ENCODE measurements at places on chromosomes 16 and 17.

DNA sequence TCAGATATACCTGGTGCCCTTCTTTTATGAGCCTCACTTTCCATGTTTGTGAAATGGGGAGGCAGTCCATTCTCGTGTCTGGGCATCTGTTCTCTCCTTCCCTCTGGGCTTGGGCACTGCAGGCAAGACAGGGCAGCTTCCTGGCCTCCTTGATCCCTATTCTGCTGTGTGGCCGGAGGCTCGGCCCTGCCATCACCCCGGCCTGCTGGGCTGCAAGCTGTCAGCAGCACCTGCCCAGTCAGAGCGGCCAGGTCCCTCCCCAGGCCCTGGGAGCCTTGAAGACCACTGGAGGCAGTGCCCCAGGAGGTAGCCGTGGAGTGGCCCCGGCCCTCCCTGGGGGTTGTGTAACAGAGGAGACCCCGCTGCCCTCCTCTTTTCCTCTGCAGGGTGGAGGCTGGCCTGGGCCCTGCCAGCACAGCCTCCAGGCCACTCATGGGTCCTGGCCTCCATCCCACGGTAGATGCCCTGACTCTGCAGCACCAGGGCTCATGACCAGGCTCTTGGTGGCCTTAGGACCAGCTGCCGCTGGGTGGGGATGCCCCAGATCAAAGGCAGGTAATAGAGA is 9.2 kb downstream of the KCNJ12 start:
- no peak for DNase-seq

GRCh38 chr16:11238272-11239202 is 17.5 kb downstream of the SOCS1 start:
- DNase-seq = no peak

GRCh38 chr17:74601944-74602572 is 10.0 kb upstream of the CD300LD start:
- peak; percentile 72 for DNase-seq

GRCh38 chr17:50944054-50944901 is 78.1 kb upstream of the TOB1 start:
- peak; percentile 87 for DNase-seq

GRCh38 chr17:44038604-44039011 is 23.8 kb upstream of the TMEM101 start:
- DNase-seq = no peak

DNA sequence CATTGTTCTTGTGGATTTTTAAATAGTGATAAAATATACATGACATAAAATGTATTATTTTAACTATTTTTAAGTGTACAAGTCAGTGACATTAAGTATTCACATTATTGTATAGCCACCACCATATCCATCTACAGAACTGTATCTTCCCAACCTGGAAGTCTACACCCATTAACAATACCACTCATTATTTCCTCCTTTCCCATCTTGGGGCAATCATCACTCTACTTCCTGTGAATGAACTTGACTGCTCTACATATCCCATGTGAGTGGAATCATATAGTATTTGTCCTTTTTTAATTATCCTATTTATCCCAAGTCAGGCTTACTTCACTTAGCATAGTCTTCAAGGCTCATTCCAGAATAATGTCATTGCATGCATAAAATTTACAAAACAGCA is 40.7 kb upstream of the MMP2 start:
- no peak for DNase-seq

- no peak for DNase-seq
These were observed 96.1 kb downstream of the ZNF778 start for GRCh38 chr16:89313583-89313982.

DNA sequence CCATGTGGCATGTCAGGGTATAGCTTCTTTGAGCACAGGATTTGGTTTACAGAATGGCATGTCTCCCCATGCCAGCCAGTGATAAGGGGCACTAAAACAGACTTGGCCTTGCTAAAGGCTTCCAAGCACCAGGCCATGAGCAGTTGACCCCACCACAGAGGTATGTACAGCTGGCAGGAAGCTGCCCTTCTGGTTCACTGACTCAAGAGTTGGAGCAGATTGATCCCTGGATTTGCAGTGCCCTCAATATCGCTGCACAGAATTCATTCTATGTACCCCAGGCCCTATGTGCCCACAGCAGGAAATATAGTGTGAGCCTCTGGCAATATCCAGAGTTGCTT is 24.3 kb downstream of the HLF start:
- no peak for DNase-seq

GRCh38 chr16:30944352-30944751 is 4.5 kb upstream of the ORAI3 start:
- no peak for DNase-seq

GRCh38 chr17:56902348-56902747 is 11.5 kb downstream of the TRIM25 start:
- DNase-seq = peak; percentile 67

- DNase-seq = no peak
These were observed 62.9 kb downstream of the PHKB start for GRCh38 chr16:47524007-47524405.

- DNase-seq = no peak
These were observed 152.5 kb downstream of the XYLT1 start for GRCh38 chr16:17318238-17318637.

- DNase-seq = no peak
These were observed 3.8 kb downstream of the CPNE2 start for GRCh38 chr16:57096192-57096591.

DNA sequence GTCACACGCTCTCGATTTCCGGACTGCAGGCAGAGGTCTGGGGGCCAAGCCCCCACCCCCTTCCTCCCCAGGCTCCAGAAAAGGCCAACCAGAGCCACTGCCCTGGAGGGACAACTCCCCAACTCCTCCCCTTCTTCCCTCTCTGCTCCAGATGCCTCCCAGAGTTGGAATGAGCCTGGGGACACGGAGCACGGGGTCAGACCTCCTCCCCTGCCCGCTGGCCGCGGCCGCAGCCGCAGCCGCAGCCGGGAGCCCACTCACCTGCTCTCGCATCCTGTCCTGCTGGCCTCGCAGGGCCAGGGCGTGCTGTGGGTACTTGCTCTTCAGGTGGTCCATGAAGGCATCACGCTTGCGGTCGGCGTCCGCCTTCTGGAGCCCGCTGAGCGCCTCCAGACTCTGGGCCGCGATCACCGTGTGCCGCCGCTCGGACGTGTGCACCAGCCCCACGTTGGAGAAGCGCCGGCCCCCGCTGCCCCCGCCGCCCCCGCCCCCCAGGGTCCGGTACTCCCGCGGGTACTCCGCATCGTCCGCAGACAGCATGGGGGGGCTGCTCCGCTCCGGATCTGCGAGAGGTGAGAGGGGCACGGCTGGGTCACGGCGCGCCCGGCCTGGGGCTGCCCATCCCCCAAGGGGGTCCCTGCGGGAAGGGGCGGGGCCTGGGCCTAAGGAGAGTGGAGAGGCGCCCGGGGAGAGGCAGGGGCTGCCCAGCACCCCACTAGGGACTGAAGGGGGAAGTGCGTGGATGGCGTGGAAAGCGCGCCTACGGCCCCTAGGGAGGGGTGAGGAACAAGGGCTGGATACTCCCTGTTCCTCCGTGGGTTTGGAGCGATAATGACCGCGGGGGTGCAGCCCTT is 27.3 kb downstream of the SRCIN1 start:
- no peak for DNase-seq

- DNase-seq = peak; percentile 97
These were observed at the start of gene TIMP2 for GRCh38 chr17:78925234-78925633. Gene TIMP2, minus strand, starts transcription at chr17:78925387. Its CDS starts 299 bp downstream, at chr17:78925088.

- no peak for DNase-seq
These were observed 2.8 kb downstream of the MED13 start for GRCh38 chr17:62062302-62062701.

GRCh38 chr17:38606646-38607611 is 1.2 kb upstream of the SRCIN1 start:
- no peak for DNase-seq

GRCh38 chr17:1872976-1873375 is 43.2 kb downstream of the RPA1 start:
- no peak for DNase-seq

GRCh38 chr17:38322156-38322779 is 21.5 kb downstream of the GPR179 start:
- DNase-seq = peak; percentile 78

- DNase-seq = peak; percentile 9
These were observed 15.4 kb downstream of the SCO1 start for GRCh38 chr17:10681866-10682446.

- peak; percentile 2 for DNase-seq
These were observed 25.7 kb upstream of the NXPH3 start for GRCh38 chr17:49549691-49550678.

GRCh38 chr17:16952401-16952800 is 19.5 kb downstream of the TNFRSF13B start:
- no peak for DNase-seq

DNA sequence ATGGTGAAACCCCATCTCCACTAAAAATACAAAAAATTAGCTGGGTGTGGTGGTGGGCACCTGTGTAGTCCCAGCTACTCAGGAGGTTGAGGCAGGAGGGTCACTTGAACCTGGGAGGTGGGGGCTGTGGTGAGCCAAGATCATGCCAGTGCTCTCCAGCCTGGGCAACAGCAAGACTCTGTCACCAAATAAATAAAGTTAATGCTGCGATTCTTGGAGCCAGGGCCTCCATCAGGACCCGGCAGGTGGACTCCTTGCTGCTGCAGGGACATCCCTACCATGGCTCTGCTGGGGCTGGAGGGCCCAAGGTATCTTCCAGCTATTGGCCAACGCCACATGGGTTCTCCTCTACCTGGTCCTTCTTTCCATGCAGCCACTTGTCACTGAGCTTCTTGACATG is 82.5 kb upstream of the CACNG5 start:
- no peak for DNase-seq

DNA sequence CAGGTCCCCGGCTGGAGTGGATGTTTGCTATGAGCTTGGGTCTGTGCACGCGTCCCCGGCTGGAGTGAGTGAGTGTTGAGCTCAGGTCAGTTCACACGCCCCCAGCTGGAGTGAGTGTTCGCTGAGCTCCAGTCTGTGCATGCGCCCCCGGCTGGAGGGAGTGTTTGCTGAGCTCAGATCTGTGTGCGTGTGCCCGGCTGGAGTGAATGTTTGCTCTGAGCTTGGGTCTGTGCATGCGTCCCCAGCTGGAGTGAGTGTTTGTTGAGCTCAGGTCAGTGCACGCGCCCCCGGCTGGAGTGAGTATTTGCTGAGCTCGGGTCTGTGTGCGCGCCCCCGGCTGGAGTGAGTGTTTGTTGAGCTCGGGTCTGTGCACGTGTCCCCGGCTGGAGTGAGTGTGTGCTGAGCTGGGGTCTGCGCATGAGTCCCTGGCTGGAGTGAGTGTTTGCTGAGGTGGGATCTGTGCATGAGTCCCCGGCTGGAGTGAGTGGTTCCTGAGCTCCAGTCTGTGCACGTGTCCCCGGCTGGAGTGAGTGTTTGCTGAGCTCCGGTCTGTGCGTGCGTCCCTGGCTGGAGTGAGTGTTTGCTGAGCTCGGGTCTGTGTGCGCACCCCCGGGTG is 284.2 kb downstream of the SNX29 start:
- DNase-seq = no peak

- DNase-seq = no peak
These were observed 67.0 kb downstream of the PITPNC1 start for GRCh38 chr17:67443931-67444595.
